A549 treated with dexamethasone at 1 μM for 4 hours (cell line): ENCODE measurements at places on chromosomes 1 and 21. TPM values are rescaled to one million over a fixed set of nuclear protein-coding genes. Genes with fewer than 3 reads are reported as not detected.

Gene DDX20
- total RNA-seq = 8.9 to 10.5 TPM (median 9.7 TPM) in 5 replicates

Gene KRTAP6-3
- not detected in 5 replicates for total RNA-seq

Gene S100A12
- total RNA-seq = not detected in 5 replicates

Gene DCST1
- total RNA-seq = 0.05 to 0.06 TPM (median 0.06 TPM) in 3 of 5 replicates, not detected in the others

Gene S100A7A
- not detected in 5 replicates for total RNA-seq

Gene FMO1
- total RNA-seq = not detected in 5 replicates

Gene EXO1
- 21.8 to 28.5 TPM (median 25.3 TPM) in 5 replicates for total RNA-seq

Gene BCL2L15
- total RNA-seq = 0.03 to 0.99 TPM (median 0.35 TPM) in 5 replicates

Gene ANGPTL3
- total RNA-seq = not detected in 5 replicates

Gene ZBTB8A
- 3.4 to 5.0 TPM (median 4.0 TPM) in 5 replicates for total RNA-seq

Gene SLFNL1
- 0.02 to 0.07 TPM (median 0.04 TPM) in 4 of 5 replicates, not detected in the other for total RNA-seq

Gene FCER1A
- 0.11 TPM in 1 of 5 replicates, not detected in the others for total RNA-seq

Gene AMY1C
- not detected in 5 replicates for total RNA-seq

Gene SPRR2E
- total RNA-seq = not detected in 5 replicates

Gene KRTAP12-3
- total RNA-seq = not detected in 5 replicates
